ENCODE measurements at places on chromosomes 2 and 18.

DNA sequence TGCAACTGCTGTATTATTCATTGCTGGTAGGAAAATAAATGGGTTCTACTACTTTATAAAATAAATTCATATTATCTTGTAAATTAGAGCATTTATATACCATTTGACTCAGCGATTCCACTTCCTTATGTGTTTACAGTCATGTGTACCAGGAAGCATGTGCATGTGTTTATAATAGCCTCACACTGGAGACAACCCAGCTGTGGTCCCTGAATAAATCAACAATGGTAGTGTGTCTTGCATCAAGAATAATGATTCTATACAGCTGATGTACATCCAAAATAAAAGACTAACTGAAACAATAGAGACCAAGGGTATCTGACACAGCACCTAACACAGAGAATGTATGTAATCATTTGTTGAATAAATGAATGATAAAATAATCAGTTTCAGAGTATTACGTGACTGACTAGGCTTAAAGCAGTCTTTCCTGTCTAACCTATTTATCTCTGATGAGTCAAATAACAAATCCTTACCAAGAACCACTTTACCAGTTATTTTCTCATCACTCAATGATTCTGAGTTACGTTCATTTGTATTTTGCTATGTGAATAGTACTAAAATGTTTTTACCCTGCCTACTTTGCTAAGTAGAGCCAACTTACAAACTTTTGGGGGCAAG is 216.8 kb downstream of the UBE2E3 start:
- no peak for DNase-seq

DNA sequence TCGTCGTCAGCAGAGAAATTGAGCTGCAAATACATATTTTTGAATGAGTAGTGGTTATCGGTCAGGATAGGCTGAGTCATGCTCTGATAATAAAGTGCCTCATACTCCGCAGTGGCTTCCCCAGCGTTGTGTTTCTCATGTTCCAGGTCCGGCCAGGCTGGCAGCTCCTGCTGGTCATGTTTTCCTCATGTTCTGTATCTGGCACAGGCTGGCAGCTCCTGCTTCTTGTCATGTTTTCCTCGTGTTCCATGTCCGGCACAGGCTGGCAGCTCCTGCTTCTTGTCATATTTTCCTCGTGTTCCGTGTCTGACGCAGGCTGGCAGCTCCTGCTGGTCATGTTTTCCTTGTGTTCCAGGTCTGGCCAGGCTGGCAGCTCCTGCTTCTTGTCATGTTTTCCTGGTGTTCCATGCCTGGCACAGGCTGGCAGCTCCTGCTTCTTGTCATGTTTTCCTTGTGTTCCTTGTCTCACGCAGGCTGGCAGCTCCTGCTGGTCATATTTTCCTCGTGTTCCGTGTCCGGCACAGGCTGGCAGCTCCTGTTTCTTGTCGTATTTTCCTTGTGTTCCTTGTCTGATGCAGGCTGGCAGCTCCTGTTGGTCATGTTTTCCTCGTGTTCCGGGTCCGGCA is 148.9 kb downstream of the ATP9B start:
- no peak for DNase-seq

- no peak for DNase-seq
Measured at GRCh38 chr2:16726147-16726546, 60.5 kb upstream of the CYRIA start.

DNA sequence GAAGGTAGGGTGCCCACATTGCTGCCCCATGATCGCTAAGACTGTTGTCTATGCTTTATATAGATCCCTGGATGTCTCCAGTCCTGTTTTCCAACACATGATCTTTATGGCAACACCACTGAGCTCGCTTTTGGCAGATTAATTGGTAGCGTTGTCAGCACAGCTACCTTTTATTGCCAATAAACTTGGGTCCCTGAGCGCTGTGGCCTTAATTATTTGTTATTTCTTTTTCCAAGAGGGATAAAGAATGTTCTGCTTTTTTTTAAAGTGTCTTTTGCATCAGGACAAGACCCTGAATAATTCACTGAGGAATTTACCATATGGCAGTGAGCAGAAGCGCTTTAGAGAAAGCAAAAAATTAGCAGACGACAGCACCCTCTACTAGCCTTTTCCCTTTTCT is 113.5 kb downstream of the COLEC12 start:
- no peak for DNase-seq

- DNase-seq, result no peak
Measured at GRCh38 chr2:196914867-196915460, 11.5 kb downstream of the PGAP1 start.

DNA sequence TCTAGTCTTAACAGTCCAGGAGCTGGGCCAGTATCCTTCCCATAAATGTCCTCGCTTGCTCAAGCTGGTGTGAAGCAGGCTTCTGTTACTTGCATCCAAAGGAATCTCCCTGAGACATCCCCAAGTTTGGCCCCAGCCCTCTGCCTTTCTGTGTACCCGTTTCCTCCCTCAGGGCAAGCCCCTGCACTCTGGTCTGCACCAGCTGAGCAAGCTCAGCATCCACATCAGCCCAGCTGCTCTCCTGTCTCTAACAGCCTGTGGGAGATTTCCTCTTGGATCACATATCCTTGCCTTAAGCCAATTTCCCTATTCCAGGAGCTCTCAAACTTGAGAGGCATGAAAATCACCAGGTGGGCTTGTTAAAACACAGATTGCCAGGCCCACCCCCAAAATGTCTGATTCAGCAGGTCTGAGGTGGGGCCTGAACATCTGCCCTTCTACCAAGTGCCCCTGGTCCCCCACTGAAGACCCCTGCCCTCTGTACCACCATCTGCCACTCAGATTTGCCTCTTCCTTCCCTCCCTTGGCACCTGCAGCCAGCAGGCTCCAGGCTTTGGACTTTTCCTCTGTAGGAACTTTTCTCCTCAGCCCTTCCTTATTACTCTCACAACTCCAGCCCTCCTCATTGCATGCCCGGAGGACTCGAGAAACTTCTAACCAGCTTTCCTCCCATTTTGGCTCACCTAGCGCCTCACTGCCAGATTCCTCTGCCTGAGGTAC is 32.1 kb downstream of the REEP1 start:
- DNase-seq, result no peak

- DNase-seq, result no peak
Measured at GRCh38 chr2:50098242-50098641, 933.7 kb downstream of the NRXN1 start.

- no peak for DNase-seq
Measured at GRCh38 chr2:119259296-119259860, 35.7 kb downstream of the STEAP3 start.

DNA sequence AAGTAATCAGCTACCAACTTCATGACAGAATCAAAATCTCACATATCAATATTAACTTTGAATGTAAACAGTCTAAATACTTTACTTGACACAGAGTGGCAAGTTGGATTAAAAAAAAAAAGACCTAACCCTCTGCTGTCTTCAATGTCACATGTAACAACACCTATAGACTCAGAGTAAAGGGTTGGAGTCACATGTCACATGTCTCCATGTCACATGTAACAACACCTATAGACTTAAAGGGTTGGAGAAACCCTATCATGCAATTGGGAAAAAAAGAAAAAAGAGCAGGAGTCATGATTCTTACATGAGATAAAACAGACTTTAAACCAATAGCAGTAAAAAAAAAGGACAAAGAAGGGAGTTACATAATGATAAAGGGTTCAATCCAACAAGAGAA is 665.3 kb upstream of the LRRTM1 start:
- DNase-seq, result no peak

- no peak for DNase-seq
Measured at GRCh38 chr2:216643986-216644659, 10.9 kb downstream of the IGFBP2 start.

DNA sequence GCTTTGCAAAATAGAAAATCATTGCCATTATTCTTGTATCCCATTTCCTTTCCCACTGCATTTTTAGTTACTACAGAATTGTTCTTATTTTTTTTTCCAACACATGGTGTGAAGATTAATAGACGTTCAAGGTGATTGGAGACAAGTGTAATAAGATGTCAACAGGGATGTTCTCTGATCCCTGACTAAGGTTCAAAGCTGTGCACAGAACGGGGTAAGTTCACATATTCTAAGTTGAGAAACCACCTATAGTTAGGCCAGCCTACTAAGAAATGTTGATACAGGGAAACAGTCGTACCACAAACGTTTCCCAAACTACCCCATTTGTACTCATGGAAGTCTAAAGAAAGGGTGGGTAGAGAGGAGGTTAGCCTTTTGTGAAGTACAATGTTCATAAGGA is 6.4 kb upstream of the TMEM17 start:
- no peak for DNase-seq

DNA sequence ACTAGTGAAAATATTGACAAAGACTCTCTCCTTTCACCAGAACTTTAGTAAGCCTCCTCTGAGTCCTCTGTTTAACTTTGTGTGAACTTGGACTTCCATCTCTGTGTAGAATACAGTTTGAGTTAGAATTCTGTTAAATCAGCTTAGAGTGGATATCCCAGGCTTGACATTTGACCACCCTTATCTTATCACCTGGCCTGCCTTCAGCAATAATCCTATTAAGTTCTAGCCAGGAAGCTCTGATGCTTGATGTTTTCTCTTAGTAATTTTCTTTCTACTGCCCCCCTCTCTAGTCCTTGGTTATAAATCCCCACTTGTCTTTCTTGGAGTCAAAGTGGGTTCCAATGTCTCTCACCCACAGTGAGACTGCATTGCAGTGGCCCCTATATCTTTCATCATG is 702.7 kb upstream of the GCFC2 start:
- DNase-seq, result no peak

DNA sequence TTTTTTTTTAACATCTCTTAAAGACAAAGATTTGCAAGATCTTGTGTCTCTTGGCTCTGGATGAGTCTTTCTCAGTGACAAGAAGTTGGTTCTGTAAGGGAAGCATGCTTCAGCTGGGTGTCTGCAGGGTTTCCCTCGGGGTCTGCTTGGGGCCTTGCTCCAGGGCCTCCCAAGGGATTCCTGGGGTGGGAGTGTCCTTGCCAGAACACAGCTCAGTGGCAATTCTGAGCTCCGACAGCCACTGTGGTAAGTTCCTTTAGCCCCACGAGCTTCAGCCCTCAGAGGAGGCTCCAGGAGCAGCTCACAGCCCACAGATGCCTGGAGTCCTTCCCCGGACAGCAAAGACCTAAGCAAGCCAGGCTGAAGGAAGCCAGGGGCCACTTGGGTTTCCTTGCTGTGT is 52.4 kb downstream of the EMX1 start:
- no peak for DNase-seq

DNA sequence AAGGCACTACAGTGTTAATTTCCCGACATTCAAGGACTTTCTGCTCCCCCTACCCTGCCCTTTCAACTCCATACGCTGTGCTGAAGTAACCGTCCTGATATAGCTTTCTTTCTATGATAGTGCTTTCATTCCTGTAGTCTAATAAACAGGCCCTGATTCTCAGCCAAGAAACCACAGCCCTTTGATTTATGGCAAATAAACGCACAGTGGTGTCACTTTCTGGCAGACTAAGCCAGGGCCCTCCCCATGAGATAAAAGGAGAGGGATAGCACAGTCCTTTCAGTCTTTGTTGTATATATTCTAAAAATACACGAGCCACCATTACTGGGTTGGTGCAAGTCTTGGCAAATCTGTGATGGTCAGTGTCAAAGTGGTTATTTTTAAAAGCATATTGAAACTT is 291.2 kb downstream of the ALPK2 start:
- no peak for DNase-seq

GRCh38 chr2:199704358-199705238 is 146.4 kb downstream of the FTCDNL1 start:
- DNase-seq, result peak; percentile 5

GRCh38 chr2:43553341-43553855 is 42.4 kb downstream of the THADA start:
- no peak for DNase-seq

DNA sequence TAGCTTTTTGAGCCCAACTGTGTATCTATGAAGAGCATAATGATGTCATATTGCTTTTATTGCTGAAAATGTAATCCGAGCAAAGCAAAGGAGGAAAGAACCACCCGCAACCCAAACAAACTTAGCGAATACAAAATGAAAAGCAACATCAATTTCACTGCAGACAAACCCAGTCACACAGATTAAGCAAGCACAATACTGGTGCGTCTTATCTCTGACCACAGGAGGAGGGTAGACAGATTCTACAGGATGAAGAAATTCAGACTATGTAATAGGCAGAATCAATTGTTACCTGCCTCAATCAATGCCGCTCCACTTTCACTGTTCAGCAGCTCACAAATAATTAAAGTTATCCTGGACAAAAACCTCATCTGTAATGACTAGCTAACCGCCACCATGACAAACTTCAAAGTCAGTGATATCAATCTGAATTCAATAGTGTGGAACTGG is 115.5 kb upstream of the SP3 start:
- no peak for DNase-seq

DNA sequence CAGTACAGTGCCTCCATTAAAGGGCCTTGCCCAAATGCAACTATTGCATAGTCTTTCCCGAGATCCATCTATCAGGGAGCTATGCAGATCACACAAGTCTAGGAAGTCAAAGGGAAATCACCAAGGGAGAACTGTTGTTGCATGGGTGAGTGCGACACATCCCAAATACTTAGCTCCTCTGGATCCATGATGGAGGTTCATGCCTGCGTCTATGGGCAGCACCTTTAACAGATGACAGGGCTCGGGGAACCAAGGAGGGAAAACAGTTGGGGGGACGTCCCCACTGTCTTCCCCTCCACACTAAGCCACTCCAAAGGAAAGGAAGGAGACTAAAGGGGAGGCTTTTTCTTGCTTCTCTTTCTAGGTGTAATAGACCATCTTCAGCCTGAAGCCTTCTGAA is 552.8 kb upstream of the PKDCC start:
- no peak for DNase-seq

Measured in AG09319 (cell line).